Thoracic aorta (tissue), 2 donors: ENCODE measurements at places on chromosomes 16 and 17.

DNA sequence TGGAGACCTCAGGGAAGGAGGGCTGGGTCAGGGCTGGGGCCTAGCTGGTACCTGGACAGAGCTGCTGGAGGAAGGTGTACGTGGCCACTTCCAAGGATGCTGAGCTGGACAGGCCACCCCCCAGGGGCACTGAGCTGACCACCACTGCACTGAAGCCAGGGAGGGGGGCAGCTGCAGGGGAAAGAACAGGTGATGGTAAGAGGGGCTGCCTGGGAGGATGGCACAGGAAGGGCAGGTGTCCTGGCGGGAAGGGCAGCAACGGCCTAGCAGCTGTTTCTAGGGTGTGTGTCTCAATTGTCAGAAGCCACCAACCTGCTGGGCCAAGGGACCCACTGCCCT, 1.8 kb downstream of the GALK1 start:
- no peak for DNase-seq

GRCh38 chr16:12271006-12271405, 294.5 kb downstream of the SNX29 start:
- no peak for DNase-seq

- no peak for DNase-seq
Measured at GRCh38 chr16:82699260-82699659, 72.5 kb downstream of the CDH13 start.

DNA sequence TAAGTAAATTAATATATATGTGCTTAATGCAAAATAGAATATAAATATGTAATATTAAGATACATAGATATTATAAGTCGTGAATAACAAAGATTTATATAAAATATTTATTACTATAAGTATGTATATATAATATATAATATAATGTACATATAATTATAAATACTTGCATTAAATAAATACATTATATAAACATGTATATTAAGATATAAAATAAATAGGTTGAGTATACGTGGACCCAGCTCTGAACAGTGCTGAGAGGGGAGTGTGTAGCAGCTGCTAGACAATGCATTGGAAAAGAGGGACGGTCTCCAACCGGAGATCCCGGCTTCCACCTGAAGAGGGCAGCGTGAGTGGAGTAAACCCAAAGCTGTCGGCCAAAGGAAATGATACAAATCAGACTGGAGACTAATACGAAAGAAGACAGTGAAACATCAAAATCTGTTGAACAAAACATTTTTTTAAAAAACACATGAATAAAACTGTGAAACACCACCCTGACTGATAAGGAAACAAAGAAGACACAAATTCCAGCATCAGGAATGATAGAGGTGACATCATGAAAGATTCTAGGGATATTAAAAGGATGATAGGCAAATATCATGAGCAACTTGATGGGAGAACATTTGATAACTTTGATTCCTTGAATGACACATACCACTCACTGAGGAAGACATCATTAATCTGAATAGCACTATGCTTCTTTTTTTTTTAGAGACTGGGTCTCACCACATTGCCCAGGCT, 125.4 kb upstream of the CHMP6 start:
- no peak for DNase-seq
